Left lobe of liver (tissue), 2 donors: ENCODE measurements at places on chromosomes 11 and 22.

- no peak for DNase-seq
Measured at GRCh38 chr11:109016724-109017123, 351.9 kb downstream of the DDX10 start.

- DNase-seq = peak; percentile 74
Measured at GRCh38 chr11:68354148-68354872, 41.9 kb downstream of the LRP5 start.

DNA sequence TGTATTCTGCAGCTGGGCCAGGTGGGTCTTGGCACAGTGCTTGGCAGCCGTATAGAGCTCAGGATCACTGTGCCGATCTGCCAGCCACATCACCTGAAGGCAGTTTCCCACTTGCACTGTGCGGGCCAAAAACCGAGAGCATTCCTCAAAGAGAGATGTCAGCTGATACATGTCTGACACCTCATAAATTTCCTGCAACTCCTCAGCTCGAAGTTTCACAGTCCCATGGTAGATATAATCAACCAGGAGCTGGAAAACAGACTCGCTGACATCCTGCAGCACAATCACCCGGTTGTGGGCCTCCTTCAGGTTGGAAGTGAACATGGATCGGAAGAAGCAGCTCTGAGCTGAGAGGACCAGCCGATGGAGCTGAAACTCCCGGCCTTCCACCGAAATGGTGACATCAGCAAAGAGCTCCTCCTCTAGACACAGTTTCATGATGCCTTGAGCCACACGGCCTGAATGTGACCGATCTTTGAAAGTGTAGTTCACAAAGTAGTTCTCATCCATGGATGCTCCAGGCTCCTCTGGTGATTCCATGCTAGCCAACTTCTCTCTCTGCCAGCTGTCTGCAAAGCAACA is 1.2 kb downstream of the KBTBD4 start:
- no peak for DNase-seq

GRCh38 chr11:72227316-72228228 is 3.0 kb downstream of the INPPL1 start:
- peak; percentile 43 for DNase-seq

GRCh38 chr11:46499821-46500220 is 94.0 kb downstream of the AMBRA1 start:
- DNase-seq = no peak

- DNase-seq = no peak
Measured at GRCh38 chr22:33874206-33874605, 46.1 kb downstream of the LARGE1 start.

DNA sequence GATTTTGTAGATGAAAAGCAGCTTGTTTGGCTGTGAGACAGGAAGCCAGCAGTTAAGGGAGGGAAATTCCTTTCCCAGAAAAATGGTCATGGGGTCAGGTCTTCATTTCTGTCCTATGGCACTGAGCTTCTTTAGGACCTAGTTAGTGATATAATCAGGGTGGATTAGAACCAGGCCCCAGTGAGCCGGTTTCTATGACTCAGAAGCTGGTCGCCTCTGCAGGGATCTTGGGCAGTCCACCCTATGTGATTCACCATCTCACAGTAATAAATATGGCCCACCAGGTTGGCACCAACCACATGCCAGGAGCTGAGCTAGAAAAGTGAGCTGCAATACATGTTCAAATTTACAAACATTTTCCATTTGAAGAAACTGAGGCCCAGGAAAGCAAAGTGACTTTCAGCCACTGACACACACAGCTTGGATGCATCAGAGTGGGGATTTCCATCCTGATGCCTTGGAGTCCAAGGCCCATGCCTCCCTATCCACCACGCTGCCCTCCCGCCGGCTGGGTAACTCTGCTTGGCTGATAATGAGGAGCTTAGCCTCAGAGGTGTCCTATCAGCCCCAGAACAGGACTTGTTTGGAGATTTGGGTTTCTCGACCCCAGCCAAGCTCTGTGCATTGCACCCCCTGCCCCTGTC is 42.0 kb downstream of the CD82 start:
- no peak for DNase-seq
